ENCODE measurements at places on chromosomes 11 and 22. TPM values are rescaled to one million over a fixed set of nuclear protein-coding genes. Genes with fewer than 3 reads are reported as not detected.

DNA sequence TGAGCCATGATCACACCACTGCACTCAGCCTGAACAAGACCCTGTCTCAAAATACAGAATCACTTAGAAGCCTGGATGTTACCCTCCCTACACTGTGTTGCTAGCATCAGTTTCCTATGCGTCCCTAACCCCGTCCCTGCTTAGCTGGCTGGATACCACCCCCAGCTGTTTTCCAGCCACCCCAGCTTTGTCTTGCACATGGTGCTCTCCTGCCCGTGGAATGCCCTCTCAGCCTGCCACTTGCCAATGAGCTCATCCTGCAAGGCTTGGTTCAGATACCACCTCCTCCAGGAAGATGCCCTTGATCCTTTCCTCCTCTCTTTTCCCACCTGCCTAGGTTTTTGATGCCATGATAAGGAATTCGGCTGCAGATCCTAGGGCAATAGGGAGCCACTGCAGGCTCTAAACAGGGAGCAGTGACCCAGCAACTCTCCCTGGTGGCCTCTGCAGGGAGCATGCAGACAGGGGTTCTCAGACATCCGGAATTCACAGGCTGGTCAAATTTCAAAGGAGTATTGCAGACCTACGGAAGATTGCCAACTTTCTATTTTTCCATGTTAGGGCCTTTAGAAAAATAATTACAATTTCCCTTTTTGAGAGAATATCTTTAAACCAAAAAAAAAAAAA is 52.7 kb upstream of the WNT7B start:
- DNase-seq = peak; percentile 9

GRCh38 chr22:47335958-47336357 is 573.5 kb downstream of the TBC1D22A start:
- DNase-seq = no peak

DNA sequence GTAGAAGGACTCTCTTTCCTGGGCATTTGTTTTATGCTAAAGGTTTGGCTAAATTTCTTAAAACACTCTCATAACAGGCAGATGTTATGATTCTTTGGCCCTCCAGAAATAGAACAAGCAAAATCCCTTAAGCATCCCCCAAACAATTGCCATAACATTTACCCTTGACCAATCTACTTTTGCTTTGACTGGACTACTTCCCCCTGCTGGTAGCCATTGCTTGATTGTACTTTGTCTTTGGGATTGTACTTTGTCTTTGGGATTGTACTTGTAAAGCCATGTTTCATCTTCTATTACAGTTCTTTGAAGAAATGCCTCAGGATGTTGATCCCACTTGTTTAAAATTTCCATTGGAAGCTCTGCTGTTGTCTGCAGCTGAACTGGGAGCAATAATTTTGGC is 53.3 kb upstream of the GLYAT start:
- DNase-seq = no peak

DNA sequence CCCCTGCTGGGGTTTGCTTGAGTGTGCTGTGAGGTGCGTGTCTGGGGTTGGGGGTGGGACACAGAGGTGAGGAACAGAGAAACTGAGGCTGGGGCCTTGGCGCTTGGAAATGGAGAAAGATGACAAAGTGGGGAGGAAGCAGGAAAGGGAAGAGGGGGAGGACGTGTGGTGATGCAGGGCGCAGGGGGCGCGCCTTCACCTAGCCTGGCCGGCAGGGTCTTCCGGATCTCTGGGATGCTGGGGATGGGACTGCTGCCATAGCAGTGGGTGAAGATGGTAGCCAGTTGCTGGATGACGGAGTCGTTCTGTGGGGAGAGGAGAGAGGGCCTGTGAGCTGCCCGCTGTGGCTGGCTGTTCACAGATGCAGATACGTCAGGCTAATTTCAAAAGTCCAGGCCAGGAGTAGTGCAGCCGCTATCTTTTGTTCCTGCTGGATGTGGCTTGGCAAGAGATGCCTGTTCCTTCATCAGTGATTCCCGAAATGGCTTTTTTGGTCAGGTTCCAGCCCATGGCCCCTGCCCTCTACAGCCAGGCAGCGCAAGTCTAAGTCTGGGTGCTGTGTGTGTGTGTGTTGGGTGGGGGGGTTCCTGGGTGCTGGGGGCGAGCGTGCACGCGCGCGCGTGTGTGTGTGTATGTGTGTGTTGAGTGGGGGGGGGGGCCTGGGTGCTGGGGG is 54.8 kb downstream of the NAT10 start:
- no peak for DNase-seq

- peak; percentile 91 for DNase-seq
Observed at GRCh38 chr11:131674051-131674755, 303.8 kb downstream of the NTM start.

DNA sequence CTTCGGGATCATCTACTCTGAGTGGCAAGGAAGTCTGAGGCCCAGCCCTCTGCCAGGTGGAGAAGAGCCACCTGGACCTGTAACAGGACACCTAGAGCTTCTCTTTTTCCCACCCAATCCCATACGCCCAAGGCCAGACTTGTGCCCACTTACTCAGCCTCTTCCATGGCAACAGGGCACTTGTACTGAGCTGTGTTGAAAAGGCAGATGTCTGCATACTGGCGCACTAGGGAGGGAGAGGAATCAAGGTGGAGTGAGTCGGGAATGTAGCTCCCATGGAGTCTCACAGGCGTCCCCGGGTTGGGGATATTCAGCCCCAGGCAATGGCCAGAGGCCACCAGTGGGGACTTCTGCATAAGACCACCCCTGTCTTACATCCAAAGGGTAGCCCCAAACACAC is 36.1 kb downstream of the TPBGL start:
- peak; percentile 2 for DNase-seq

- no peak for DNase-seq
Observed at GRCh38 chr22:17120711-17121232, 388 bp downstream of the TMEM121B start.

DNA sequence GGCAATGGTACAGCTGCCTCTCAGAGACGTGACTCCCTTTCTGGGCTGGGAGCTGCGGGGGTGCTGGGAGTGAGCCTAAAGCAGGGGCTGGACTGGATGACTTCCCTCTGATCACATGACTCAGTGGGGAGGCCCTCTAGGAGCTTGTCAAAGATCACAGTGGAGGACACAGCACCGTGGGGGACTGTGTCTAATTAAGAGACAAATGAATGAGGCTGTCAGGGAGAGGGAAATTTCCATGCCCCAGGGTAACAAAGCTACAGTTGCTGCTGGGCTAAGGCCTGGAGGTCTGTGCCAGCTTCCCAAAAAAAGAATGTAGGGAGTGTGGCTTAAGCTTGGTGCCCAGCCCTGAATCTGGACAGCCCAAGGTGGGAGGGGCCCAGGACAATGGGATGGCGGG is 262.8 kb upstream of the PLET1 start:
- peak; percentile 17 for DNase-seq

GRCh38 chr11:72776844-72777754 is 16.7 kb downstream of the STARD10 start:
- DNase-seq = peak; percentile 90

DNA sequence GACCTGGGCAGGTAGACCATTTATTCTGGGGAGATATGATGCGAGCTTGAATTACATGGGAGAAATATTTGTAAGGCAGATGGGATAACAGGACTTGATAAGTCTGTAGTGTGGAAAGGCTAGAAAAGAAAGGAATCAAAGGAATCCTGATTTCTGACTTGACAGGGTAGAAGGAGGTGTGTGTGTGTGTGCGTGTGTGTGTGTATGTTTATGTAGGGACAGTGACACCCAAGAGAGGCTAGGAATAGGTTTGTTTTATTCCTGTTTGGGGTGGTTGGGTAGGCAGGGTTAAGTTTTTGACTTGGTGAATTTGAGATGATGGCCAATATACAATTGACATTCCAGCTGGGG is 390 bp upstream of the HTATIP2 start:
- DNase-seq = no peak

DNA sequence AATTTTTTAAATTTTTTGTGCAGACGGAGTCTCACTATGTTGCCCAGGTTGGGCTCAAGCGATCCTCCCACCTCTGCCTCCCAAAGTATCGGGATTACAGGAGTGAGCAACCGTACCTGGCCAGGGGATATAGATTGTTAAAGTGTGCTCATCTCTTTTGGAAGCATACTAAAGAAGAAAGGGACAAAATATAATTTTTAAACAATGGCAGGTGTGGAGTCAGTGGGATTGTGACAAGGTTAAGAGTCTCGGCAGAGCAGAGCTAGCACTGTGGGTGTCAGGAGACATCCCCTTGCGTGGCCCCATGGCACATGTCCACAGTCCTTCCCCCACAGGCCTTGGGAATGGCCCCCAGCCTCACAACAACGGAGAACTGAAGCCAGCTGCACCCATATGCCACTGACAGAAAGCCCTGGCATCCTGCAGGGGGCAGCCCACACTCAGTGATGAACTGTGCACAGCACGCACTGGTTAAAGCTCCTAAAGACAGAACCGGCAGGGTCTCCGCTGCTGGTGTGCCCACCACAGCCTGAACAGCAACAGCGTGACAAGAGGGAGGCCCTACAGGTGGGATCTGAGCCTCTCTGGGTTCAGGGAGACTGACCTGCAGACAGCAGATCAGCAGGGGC is 29.9 kb downstream of the SERPIND1 start:
- peak; percentile 25 for DNase-seq

- DNase-seq = no peak
Observed at GRCh38 chr11:8749202-8749601, 66.6 kb downstream of the RPL27A start.

DNA sequence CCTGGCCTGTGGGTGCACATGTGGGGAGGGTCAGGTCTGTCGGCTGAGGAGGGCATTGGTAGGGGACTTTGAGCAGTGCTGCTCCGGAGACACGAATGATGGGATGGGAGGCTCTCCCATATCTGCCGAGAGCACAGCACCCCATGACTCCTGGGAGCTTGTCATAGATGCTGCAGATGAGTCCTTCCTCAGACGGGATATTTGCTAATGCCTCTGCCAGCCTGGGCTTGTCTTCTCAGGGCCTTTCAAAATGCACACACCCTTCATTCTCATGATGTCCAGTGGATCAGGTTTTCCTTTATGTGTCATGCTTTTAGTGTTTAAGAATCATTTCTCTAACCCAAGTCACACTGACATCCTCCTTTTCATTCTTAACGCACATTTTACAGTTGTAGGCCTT is 8.1 kb upstream of the RNH1 start:
- DNase-seq = no peak

DNA sequence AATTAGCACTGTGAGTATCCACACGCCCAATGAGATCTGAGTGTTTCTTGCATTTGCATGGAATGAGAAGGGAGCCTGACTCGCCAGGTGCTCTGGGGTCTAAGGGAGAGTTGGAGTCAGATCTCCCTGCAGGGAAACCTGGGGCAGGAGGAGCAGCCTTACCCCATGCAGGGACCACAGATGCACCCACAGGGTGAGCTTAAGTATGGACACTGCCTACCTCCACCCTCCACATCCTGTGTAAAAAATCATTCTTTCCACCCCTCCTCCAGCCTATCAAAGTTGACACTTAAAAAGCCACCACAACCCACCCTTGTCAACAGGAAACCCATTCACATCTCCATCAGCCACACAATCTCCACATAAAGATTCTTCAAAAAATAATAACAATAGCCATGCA is 67.0 kb upstream of the IGLL5 start:
- DNase-seq = no peak

The PANX3 gene
- total RNA-seq = not detected

The SLN gene
- total RNA-seq = 1.1 TPM

The CBX7 gene
- total RNA-seq = 63.1 TPM

The TRIM48 gene
- not detected for total RNA-seq

The GGTLC3 gene
- total RNA-seq = not detected

The OR4D5 gene
- not detected for total RNA-seq
